ENCODE measurements at places on chromosomes 5 and 9.

DNA sequence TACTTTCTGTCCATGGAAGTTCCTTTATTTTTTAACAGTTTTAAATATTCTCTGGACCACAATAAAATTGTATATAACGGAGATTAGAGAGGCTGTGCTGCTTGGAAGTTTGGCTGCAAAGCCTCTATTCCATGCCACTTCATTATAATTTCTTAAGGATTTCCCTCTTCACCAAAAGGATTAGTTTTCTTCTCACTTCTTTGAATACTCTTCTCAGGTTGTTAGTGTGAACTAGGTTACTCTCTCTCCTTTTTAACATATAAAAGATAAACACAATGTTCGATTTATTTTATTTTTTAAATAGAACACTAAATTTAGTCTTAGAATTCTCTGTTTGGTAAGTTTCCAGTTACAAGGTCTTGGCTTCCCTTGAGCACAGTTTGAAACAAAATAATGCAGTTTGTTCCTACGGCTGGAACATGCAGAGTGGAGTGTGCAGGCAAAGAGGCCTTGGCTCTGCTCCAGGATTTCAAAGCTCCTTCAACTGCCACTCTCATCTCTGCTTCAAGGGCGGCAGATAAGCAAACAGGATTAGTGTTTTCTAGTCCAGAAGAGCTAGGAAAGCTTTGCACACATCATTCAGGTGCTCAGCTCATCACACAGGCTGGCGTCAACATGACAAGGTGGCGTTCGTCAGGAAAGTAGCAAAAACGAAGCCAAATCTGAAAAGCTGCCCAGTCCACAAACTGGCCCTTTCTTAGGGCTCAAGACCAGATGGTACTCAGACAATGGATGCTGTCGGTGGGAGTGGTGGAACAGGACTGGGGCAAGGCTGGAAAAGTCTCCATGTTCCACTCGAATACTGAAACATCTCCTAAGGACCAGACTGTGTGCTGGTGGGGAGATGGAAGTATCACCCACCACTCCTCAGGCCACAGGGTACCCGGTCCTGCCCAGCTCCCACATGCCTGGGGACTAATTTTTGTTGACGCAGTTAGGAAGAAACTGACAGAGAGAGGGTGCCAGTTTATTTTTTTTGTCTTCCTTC lies 286.6 kb downstream of the CRB2 start:
- no peak for DNase-seq

DNA sequence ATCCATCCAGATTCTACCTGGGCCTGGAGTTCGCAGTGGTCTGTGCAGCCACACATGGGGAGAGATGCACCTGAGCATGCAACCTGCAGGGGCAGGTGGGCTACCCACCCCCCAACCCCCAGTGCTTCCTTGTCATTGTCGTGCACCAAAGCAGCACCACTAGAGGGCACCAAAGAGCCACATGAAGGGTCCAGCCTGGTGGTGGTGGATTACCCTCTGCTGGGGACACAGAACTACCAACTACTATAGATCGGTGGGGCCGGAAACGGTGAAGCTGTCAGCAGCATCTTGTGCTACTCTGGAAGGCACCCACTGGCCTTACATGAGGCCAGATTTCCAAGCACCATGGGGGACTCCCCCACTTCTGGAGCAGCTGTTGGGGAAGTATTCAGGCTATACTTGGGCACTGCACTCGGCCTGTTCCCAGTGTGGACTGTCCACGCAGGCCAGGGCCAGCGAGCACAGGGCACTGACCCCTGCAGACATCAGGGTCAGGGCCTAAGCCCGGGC lies 60.2 kb upstream of the TBC1D2 start:
- DNase-seq, result peak; percentile 93

- no peak for DNase-seq
These were observed 71.0 kb downstream of the IPO11 start for GRCh38 chr5:62483556-62483955.

DNA sequence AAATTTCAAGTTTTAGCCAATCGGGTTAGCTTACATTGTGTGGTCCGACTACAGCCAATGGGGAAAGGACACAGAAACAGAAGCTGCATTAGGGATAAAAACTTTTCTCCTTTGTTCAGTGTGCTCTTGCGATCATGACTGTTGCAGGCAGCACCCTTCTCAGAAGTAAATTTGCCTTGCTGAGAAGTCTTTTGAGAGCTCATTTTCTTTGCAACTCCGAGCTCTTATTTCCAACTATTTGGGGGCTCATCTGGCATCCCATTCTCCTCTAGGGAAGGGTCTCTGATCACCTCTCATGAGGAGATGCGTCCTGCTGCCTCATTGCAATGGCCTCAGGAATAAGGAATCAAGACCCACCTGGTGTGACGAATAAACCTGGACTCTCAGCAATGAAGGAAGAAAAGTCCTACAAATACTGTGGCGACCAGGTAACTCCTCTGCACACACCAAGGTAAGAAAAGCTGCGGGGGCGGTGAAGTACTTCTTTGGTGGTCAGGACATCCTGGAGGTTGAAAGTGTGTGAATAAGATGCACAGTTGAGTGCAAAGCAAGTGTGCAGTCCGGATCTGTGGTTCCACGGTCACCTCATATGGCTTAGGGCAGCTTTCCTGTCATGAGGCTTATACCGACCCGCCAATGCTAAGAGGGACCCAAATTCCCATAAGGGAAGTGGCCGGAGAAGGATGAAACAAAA lies 20.4 kb downstream of the CNOT8 start:
- DNase-seq, result no peak

GRCh38 chr9:99030610-99031109 lies 74.3 kb upstream of the TGFBR1 start:
- no peak for DNase-seq

DNA sequence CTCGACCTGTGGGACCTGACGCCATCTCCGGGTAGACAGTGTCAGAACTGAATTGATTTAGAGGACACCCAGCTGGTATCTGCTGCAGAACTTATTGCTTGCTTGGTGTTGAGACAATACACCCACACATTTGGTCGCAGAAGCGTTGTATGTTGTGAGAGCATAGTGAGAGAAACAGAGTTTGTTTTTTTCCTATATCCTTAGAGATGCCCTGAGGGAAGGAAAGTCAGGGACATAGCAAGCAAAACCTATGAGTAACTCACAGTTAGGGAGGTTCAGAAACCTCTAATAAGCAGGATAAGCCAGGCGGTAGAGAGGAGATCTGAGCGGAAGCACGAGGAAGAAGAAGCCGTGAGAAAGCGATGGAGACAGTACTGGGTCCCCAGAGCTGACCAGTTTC lies 59.8 kb downstream of the PTCD2 start:
- peak; percentile 9 for DNase-seq

DNA sequence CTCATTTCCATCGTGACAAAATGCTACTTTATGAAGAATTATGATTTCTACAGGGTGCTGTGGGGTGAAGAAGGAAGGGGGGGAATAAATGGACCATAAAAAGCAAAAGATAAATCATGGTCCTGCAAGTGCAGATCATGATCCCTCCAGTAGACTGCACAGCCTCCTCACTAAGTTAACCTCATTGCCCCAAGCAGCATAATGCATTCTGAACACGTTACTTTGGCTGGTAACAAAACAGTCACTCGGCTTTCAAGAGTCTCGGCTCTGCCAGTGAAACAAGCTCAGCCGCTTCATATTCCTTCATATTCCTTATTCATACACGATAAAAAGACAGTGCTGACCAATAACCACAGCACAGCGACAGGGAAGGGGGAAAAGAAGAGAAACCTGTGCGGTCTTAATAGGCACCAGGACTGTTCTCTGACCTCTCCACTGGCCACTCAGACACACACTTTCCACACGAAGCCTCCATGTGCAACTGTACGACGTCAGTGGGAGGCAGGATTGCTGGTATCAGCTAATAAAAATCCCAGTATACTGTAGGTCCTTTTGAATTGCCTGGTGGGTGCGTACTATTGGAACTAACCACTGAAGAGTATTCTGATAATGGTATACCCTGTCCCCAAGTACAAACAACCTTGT lies 60.5 kb downstream of the ANKH start:
- no peak for DNase-seq

- no peak for DNase-seq
These were observed 10.2 kb downstream of the FOXI1 start for GRCh38 chr5:170115925-170116324.

DNA sequence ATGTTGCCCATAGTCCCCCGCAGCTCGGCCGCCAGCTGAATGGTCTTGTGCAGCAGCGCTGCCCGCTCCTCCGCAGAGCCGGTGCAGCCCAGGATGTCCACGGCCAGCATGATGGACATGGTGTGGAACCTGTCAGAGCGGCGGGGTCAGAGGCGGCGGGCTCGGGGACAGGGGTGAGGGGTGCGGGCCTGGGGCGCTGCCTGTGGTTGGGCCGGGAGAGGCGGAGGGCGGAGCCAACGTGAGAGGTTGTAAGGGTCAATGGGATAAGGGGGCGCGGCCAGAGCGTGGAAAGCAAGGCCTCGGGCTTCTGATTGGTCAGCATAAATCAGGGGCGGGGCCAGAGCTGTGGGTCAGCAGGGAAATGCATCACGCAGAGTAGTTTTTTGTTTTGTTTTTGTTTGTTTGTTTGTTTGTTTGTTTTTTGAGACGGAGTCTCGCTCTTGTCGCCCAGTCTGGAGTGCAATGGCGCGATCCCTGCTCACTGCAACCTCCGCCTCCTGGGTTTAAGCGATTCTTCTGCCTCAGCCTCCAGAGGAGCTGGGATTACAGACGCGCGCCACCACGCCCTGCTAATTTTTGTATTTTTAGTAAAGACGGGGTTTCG lies 6.8 kb upstream of the TOR2A start:
- peak; percentile 55 for DNase-seq

DNA sequence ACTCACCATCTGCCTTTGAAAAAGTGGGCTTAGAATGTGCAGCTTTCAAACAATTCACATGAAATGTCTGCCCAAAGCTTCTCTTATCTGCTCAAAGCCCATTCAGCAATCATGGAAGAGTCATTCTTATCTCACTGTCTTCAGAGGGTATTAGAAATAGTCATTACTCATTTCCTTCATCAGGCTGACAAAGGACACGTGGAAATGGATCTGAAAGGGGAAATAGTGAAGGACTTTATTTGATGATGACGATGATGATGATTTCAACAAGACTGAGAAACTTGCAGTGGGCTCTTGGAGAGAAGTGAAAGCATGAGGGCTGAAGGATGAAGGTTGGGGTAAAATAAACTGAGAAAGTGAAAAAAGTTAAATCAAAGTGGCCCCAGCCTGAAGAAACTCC lies 194.3 kb downstream of the SMARCA2 start:
- no peak for DNase-seq

DNA sequence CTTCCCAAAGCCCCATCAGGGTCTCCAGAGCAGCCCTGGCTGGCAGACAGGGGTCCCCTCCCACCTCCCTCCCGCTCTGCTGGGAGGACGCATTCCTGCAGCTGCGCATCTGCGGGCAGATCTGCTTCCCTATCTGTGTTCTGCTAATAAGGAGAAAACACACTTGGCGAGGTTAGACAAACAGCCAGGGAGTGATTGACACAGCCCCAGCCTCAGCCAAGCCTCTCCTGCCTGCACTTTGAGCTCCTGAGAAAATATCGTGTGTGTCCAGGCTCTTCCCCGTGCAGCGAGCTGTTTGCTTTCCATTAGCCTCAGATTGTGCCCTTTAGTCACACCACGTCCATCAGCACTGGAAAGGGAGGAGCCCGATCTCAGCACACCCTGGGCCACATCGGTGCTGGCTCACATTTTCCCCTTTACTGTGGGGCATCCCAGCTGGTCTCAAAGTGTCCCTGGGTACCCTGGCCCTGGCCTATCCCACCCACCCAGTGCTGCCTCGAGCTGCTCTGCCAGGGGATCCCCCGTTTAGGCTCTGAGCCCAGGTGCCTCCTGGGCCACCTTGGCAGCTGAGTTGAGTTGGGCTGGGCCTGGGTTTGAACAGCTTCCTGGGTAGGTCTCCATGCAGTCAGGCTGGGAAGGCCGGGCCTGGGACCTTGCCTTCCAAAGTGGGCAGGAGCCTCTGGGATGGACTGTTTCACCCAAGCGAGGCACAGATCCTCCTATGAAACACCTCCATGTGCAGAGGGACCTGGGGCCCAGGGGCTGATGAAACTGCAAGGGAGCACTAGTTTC lies 61.1 kb downstream of the BARX1 start:
- DNase-seq, result no peak

GRCh38 chr5:73558950-73559349 lies 6.5 kb downstream of the ANKRA2 start:
- DNase-seq, result no peak

DNA sequence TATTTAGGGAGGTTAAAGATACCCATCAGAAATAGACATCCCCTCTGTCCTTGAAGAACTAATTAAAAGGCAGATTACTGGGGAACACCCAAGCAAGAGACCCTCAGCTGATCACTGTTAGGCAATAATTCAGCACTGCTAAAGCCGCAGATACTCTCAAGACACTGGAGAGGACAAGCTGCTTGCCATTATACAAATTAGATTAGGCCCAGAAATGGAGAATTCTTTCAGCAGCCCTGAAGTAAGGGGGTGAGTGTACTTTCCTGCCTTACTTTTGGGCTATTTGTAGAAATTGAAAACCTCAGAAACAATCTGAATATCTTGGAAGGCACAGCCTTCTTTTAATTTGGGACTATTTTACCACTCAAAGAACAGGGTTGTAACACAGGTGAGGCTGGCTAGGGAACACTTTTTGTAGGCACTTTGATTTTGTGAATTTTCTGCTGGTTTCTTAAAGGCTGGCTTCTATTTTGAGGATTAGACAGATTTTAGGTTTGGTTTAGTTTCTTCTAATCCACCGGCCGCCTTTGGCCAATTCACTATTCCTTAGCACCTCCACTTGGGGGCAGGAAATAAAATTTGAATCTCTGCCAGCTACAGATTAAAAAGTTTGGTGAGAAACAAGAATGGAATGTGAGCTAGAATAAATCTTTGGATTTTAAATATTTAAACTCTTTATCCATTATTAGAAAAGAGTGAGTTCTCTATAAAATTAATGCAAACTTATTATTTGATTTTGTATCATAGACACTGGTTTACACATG lies 106.0 kb downstream of the SMARCA2 start:
- DNase-seq, result no peak

DNA sequence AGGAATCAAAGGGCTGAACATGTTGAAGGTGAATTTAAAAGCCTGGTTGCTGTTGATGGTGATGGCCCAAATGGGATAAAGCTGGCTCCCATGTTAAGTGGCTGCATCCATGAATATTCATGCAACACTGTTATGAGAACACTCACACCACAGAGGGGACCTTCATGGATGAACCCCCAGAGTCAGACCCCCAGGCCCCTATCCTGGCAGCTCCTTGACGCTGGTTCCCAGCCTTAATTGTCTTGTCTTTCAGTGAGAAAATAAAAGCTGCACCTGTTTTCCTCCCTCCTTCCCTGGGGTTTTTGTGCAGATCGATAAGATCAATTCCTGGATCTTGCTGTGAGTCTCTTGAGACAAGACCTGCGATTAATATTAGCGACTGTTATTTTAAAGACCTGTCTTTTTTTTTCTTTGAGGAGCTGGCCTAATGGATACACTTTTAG lies 371.7 kb downstream of the ICE1 start:
- no peak for DNase-seq

DNA sequence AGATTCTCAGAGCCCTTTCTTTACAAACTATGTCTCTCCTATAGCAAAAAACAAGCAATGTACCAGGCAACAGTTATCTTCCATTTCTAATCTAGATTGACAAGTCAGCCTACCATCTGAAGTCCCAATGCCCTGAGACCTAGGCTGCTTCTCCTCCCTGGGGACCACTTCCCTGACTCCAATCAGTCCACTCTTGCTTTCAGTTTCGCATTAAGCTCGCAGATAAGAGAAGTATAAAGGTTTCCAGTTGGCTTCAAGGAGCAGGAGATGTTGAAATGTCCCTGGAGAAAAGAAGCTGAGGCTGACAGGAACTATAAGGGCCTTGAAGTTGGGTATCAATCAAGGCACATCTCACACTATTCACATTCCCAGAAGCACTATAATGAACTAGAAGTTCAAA lies 32.3 kb downstream of the ERP44 start:
- DNase-seq, result no peak

- DNase-seq, result no peak
These were observed 82.9 kb downstream of the ERBIN start for GRCh38 chr5:66009277-66009676.
